ENCODE measurements at places on chromosomes 6 and 20.

GRCh38 chr6:52341561-52342260 is 20.2 kb upstream of the PAQR8 start:
- no peak for DNase-seq

DNA sequence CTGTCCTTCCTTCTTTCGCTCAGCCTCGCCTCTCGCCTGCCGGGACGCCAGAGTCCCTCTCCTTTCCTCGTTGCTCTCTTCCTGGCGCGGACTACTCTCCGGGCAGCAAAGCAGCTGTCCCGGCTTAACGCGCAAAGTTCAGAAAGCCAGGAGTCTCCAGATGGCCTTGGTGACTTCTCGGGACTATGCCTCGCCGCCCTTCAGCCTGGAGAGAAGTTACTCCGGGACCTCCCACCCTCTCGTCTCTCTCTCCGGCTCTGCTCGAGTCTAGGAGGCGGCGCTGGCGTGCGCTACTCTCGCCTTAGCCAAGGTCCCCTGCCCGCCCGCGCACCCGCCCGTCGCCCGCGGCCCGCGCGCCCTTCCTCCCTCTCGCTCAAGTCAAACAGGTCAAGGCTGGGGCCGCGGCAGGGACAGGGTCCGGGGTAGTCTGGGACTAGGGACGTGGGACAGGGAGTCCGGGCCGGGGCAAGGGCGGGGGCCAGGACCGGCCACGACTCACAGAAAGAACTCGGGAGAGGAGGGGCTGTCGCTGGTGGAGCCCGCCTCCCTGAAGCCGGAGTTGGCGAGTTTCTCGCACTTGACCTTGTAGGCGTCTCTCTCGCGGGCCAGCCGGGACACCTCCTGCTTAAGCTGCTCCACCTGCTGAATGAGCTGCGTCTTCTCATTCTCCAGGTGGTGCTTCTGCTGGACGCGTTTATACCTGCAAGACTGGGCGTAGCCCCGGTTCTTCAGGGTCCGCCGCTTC is 1.5 kb downstream of the MAFB start:
- DNase-seq = peak; percentile 38

DNA sequence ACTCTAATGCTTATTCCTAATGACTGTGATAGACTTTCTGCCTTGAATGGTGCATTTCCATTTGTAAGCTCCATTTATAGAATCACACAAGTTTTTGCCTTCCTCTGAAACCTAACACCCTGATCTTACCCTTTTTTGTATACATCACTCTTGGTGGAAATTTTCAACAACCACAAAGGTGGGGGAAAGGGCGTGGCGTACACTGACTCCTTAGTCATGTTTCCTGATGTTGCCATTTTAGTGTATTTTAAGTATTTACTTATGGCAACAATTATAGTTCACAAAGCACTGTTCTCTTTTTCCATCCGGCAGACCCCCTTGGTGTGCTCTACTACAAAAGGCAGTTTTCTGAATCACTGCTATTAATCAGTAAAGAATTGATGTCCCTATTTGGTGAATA is 92.0 kb downstream of the ATXN1 start:
- DNase-seq = no peak

- DNase-seq = peak; percentile 74
These were observed at the start of gene TMEM181 for GRCh38 chr6:158559895-158560835. Gene TMEM181, plus strand, starts transcription at chr6:158560091. Its CDS starts 134 bp downstream, at chr6:158560225.

DNA sequence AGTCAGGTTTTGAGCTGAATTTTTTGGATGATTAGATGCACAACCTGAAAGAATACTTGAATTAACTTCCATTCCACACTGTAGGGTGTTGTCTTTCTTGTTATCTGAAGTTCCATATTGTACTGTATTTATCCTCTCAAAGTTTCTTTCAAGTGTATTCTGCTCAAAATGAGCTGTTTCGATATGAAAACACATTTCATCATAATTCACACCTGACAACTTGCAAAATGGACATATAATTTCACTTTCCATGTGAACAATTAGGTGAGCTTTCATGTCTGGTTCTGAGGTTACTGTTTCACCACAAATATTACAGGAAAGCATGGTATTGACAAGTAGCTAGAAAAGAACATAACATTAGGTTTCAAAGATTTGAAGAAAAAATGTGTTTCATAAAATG is 1.7 kb downstream of the ZUP1 start:
- DNase-seq = no peak

Data from caudate nucleus (tissue), 63 donors.